ENCODE measurements at places on chromosomes 7 and 10. TPM values are rescaled to one million over a fixed set of nuclear protein-coding genes. Genes with fewer than 3 reads are reported as not detected.

DNA sequence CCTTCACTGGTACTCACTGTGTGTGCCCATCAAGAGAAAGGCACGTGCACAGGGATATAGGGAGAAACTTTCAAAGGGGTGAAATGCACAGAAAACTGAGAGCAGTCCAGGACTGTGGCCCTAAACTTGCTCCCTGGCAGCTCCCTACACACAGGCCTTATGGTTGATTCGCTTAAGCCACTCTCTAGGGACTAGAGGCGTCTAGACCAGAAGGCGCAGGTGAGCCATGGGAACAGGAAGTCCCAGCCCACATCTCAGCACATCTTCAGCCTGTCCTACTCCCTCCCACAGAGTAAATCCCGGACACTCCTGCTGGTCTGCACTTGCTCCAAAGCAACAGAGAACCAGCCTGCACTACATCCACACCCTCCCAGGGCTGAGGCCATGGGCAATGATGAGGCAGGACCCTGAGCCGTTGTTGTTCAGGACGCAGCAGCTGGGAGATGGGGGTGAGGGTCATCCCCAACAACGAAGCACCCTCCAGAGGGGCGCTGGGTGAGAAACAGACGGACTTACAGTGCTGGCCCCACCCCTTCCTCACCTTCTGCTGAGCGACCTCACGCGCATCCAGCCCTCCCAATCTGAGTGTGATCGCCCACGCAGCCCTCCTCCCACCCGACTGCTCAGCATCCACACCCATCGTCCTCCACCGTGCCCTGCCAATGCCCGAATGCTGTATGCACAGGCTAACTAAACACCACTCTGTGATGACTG lies 109.3 kb downstream of the TNS3 start:
- peaks cover 14% of the 10 kb centered on the region for H3K4me1 ChIP-seq
- H3K4me3 ChIP-seq: no peak overlapping the region
- H3K27ac ChIP-seq: no peak overlapping the region
- H3K27me3 ChIP-seq: no peaks in the 10 kb centered on the region
- no peaks in the 10 kb centered on the region for H3K36me3 ChIP-seq
- no peak for DNase-seq

GRCh38 chr10:106317554-106317953 lies 847.0 kb downstream of the SORCS1 start:
- no peak overlapping the region for H3K4me3 ChIP-seq
- no peaks in the 10 kb centered on the region for H3K4me1 ChIP-seq
- DNase-seq: no peak
- no peak overlapping the region for H3K27ac ChIP-seq
- no peaks in the 10 kb centered on the region for H3K36me3 ChIP-seq

- no peaks in the 10 kb centered on the region for H3K36me3 ChIP-seq
- H3K27ac ChIP-seq: no peak overlapping the region
- no peak for DNase-seq
- no peaks in the 10 kb centered on the region for H3K4me1 ChIP-seq
- H3K27me3 ChIP-seq: peaks cover 28% of the 10 kb centered on the region
Observed at GRCh38 chr7:1268866-1269265, 36.2 kb downstream of the UNCX start.

Gene CACNB2
- 0.32 TPM for total RNA-seq

Gene HKDC1
- total RNA-seq: 0.13 TPM

DNA sequence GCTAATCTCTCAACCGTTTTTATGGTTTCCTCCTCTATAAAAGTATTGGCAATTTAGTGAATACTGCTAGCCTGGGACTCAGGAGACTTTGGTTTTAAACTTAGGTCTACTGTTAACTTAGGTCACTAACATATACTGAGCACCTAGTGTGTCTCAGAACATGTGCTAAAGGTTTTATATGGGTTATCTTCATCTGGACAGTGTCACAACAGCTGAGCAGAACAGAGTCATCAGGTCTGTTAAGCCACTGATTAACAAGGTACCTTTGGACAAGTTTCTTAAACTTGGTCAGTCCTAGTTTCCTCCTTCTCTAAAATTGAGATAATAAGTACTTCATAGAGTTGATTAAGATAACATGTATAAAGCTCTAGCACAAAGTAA lies 30.6 kb downstream of the NET1 start:
- peaks cover 6% of the 10 kb centered on the region for H3K4me1 ChIP-seq
- no peaks in the 10 kb centered on the region for H3K27me3 ChIP-seq
- DNase-seq: no peak
- H3K4me3 ChIP-seq: no peak overlapping the region
- H3K27ac ChIP-seq: no peak overlapping the region

DNA sequence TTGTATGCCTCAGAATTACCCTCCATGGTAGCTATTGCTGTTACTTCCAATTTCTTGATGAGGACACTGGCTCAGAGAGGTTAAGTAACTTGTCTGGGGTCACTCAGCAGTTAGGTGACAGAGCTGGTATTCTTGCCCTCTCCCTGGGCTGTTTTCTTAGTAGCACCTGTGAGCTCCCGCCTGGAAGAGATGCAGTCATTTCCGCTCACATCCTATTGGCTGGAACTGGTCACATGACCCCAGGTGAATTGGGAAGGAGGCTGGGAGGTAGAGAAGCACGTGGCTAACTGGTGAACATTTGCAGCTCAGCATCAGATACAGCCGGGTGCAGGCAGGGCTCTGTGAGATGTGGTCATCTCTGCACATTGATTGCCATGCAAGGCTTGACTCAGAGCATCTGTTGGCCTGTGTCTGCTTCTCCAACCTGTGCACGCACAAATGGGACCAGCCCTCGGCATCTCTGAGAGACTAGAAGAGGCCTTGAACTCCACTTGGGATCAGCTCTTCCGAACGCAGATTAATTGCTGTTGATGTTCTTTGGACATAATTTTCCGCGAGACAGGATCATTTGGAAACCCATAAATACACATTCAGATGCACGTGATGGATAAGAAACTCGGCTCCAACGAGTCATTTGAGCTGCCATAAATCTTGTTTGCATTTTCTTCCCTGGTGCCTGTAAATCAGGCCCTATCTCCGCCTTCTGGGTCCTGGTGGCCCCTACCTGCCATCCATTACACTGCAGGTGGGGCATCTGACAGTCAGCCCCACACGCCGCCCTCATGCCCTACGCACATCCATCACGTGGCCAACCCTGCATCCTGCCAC lies 42.8 kb downstream of the MYL10 start:
- H3K27ac ChIP-seq: no peak overlapping the region
- H3K4me1 ChIP-seq: no peaks in the 10 kb centered on the region
- H3K36me3 ChIP-seq: no peaks in the 10 kb centered on the region
- no peak overlapping the region for H3K4me3 ChIP-seq

- no peaks in the 10 kb centered on the region for H3K27me3 ChIP-seq
- H3K4me3 ChIP-seq: no peak overlapping the region
- no peaks in the 10 kb centered on the region for H3K4me1 ChIP-seq
- DNase-seq: no peak
Observed at GRCh38 chr7:91609525-91609924, 271.0 kb downstream of the MTERF1 start.

DNA sequence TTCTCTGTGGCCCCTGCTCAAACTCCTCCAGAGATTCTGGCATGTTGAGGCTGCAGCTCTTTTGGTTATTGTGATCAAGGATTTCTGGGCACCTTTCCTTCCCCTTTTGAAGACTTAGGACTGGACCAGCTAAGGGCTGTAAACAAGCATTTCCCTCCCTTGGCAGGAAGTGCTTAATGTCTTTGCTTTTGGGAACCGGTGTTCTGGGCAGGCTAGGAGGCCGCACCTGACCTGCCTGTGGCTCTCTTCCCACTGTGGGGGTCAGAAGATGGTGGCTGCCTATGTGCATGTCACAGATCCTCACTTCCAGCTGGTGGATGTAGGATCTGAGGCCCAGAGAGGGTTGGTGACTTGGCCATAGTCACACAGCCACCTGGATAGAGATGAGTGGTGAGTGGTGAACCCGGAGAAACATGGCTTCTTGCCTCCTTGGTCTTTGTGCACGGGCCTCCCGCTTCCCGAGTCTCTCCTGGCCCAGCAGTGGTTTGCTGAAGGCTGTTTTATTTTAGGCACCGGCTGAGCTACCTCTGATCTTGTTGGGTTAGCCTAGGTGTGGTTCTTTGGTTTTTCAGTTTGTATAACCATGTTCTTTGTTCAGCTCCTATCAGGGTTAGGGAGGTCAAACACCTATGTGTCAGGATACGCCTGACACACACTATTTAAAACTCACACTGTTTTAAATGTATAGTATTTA lies 82.0 kb downstream of the GRK5 start:
- no peaks in the 10 kb centered on the region for H3K4me1 ChIP-seq
- H3K4me3 ChIP-seq: no peak overlapping the region
- no peaks in the 10 kb centered on the region for H3K36me3 ChIP-seq

- H3K27ac ChIP-seq: no peak overlapping the region
- H3K4me3 ChIP-seq: no peak overlapping the region
- no peaks in the 10 kb centered on the region for H3K27me3 ChIP-seq
- DNase-seq: no peak
- no peaks in the 10 kb centered on the region for H3K4me1 ChIP-seq
- no peaks in the 10 kb centered on the region for H3K36me3 ChIP-seq
Observed at GRCh38 chr7:30268586-30268985, 15.8 kb upstream of the ZNRF2 start.

GRCh38 chr10:61775111-61775510 lies 112.4 kb downstream of the CABCOCO1 start:
- no peak overlapping the region for H3K4me3 ChIP-seq
- H3K27me3 ChIP-seq: no peaks in the 10 kb centered on the region
- DNase-seq: no peak
- no peak overlapping the region for H3K27ac ChIP-seq

Gene MOGAT3
- total RNA-seq: not detected

DNA sequence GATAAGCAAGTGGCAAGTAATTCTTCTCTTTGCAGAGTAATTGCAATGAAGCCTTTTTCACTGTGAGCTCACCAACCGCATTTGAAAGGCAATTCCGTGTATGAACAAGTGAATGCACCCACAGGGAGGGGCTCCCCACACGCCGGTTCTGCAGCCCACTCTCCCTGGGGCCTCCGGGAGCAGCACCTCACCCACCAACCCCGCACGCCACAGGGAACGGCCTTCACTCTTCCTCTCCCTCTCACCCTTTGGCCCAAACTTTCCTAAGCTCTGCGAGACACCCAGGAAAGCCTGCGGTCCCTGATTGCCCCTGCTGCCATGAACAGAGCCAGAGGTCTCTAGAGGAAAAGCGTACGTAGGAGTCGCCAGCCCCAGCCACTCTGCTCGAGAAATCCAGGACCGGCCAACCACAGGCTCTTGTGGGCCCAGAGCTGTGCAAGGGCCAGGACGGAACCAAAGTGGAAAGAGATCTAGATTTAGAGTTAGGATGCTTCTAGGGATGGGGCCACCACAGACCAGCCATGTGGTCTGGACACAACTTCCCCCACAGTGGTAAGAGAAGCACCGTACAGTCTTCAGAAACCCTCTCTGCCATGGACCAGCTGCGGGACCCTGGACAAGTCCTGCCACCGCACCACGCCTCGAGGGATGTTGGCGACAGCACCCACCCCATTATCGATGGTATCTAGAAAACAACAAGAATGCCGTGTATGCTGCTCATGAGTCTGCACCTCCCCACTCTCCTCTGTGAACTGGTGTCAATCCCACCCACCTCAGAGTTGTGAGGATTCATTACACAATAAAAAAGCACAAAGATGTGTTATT lies 3.6 kb downstream of the WDR86 start:
- peaks cover 8% of the 10 kb centered on the region for H3K4me1 ChIP-seq
- no peak overlapping the region for H3K27ac ChIP-seq
- H3K27me3 ChIP-seq: peaks cover 35% of the 10 kb centered on the region
- no peak for DNase-seq
- no peaks in the 10 kb centered on the region for H3K36me3 ChIP-seq
- H3K4me3 ChIP-seq: no peak overlapping the region

- peak; percentile 28 for DNase-seq
- H3K27me3 ChIP-seq: no peaks in the 10 kb centered on the region
- H3K27ac ChIP-seq: no peak overlapping the region
- H3K4me1 ChIP-seq: peaks cover 24% of the 10 kb centered on the region
- H3K4me3 ChIP-seq: no peak overlapping the region
- no peaks in the 10 kb centered on the region for H3K36me3 ChIP-seq
Observed at GRCh38 chr10:69405221-69405620, 11.5 kb downstream of the TACR2 start.

GRCh38 chr10:93566435-93567276 lies at the start of gene FFAR4:
Gene FFAR4, plus strand, starts transcription at chr10:93566665. Its CDS starts 56 bp downstream, at chr10:93566721.
- peak; percentile 6 for DNase-seq
- H3K4me1 ChIP-seq: no peaks in the 10 kb centered on the region
- H3K27me3 ChIP-seq: peaks cover 64% of the 10 kb centered on the region

DNA sequence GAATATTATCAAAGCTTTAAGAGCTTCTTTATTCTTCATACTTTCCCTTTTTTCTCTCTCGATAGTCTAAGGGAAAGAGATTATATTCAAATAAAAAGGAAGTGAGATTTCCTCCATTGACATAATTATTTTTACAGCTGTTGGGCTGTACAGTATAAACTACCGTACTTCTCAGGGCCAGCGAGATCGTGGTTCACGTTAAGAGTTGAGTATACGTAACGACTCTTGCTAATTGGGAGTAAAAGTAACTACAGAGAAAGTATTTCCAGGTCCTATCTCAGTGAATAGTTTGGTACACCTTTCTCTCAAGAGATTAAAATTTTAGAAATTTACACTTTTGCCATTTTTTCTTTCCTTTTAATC lies 57.8 kb downstream of the INPP5F start:
- H3K4me3 ChIP-seq: no peak overlapping the region
- no peak overlapping the region for H3K27ac ChIP-seq
- H3K36me3 ChIP-seq: no peaks in the 10 kb centered on the region
- H3K27me3 ChIP-seq: no peaks in the 10 kb centered on the region
- peaks cover 14% of the 10 kb centered on the region for H3K4me1 ChIP-seq
- DNase-seq: no peak
